IPS DF 6.9 (cell line): ENCODE measurements at places on chromosomes 5 and 9.

GRCh38 chr5:177303925-177304391 lies 359 bp downstream of the PRELID1 start:
- DNase-seq, result no peak

DNA sequence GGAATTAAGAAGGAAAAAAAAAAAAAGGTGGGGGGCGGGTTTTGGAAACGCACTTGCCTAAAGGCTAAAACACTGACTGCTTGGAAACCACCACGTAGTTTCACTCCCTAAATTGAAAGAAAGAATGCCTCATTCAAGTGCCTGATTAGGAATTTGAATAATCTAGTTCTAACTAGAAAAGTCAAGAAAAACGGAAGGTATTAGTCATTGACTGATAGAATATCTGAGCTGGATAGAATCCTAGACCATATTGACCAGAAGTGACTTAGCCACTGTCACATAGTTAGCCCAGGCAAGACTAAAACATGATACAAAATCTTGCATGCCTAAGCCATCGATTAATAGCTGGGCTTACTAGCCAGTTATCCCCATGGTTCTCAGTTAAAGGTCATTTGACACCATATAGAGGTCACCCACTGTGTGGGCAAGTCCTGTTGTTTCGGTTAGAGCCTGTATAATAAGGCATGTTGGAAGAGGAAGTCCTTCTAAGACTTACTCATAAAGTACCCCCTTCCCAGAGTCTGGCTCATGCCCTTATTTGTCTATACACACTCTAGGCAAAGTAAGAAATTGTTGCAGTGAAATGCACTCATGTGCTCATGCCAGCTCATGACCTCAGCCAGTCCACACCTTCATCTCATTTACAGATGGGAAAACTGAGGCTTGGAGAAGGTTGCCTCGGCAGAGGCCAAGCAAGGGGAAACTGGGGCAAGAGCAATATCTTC lies 40.2 kb downstream of the SH3RF2 start:
- no peak for DNase-seq

DNA sequence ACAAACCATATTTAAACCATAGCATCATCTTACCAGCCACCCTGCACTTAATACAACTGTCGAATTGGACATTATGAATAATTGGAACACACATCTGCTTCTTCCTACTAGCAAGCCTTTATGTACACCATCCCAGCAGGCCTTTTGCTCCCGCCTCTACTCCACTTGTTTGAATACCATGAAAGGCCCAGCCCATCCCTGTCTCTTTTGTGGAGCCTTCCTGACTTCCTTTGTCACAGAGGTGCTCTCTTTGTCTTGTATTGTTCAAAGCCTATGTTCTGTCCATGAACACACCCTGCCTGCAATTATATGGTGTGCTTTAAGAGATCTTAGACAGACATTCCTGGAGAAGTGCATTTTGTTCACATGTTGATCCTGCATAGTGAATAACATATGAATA lies 465.7 kb downstream of the DIRAS2 start:
- no peak for DNase-seq

DNA sequence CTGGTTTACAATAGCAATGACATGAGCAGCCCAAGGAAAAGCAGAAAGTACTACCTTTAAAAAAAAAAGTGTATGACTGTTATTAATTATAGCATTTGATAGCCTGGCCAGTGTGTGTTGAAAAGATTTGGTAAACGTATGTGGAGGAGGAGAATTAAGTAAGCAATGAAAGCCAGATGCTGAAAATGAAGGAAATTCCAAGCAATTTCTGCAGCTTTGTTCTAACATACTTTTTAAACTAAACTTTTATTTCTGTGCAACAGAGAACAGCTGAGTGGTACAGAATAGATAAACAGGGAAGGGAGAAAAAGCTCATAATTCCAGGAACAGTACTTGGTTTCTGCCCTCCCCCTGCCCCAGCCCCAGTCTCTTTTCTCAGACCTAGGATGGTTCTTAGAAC lies 252.6 kb downstream of the ADAMTSL1 start:
- DNase-seq, result no peak

GRCh38 chr5:81268521-81269196 lies 32.7 kb upstream of the ZCCHC9 start:
- DNase-seq, result no peak

GRCh38 chr5:38379350-38379937 lies 121.1 kb downstream of the EGFLAM start:
- no peak for DNase-seq

- no peak for DNase-seq
Observed at GRCh38 chr9:92406477-92406876, 2.1 kb upstream of the OGN start.

DNA sequence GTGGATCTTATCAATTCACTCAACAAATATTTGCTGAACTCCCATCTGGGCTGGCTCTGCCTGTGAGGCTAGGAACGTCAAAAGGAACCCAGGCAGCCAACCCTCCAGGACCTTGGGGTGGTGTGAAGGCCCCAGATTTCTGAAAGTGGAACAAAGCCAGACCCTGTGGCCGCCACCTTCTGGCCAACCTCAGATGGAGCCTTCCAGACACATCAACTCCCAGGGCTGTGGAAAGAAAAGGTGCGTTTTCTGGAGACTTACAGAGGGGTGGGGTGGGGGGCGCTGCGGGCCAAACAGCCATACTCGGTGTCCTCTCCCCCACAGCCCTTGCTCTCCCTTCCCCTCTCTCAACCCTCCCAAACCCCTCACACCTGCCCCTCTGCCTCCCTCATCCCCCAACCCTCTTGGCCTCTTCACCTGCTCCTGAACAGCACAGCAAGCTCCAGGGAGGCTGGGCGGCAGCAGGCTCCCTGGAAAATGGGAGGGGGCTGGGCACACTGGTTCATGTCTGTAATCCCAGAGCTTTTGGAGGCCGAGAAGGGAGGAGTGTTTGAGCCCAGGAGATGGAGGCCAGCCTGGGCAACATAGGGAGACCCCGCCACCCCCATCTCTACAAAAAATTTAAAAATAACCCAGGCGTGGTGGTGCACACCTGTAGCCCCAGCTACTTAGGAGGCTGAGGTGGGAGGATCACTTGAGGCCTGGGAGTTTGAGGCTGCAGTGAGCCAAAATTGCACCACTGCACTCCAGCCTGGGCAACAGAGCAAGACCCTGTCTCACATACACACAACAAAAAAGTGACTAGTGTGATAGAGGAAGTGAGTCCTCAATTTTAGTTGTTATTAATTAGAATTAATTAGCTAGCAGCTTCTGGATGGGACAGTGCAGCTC lies 45.0 kb upstream of the PRRC2B start:
- no peak for DNase-seq

DNA sequence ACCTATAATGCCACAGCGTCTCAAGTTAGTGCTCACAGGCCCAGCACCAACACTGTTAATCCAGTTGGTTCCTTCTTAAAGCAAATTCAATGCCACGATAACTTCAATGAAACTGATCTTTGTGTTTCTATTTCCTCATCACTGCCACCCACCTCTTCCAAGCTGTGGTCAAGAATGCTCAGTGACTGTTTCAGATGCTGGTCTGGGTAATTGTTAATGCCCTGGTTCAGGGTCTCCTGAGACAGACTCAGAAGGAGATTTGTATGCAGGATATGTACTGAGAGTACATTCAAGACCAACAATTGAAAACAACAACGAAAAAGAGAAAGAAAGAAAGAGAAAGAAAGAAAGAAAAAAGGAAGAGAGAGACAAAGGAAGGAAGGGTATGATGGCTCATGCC lies 505.3 kb downstream of the TLE4 start:
- no peak for DNase-seq

GRCh38 chr5:124056991-124057723 lies 545.2 kb downstream of the CSNK1G3 start:
- DNase-seq, result no peak

GRCh38 chr5:73344835-73345234 lies 103.7 kb downstream of the FOXD1 start:
- no peak for DNase-seq

GRCh38 chr9:85536076-85536475 lies 205.7 kb downstream of the AGTPBP1 start:
- DNase-seq, result no peak
